Activated T-cell treated with anti-CD3 and anti-CD28 coated beads, Interleukin-2, amount 50 U/mL, for 48 hours (primary cell): ENCODE measurements at places on chromosomes 13 and 19.

GRCh38 chr19:23241419-23241818, 8.8 kb downstream of the ZNF724 start:
- DNase-seq, result no peak

- no peak for DNase-seq
These were observed 58.6 kb upstream of the WDFY2 start for GRCh38 chr13:51525567-51526167.

GRCh38 chr19:56837492-56838023, 3.0 kb downstream of the PEG3 start:
- DNase-seq, result no peak

DNA sequence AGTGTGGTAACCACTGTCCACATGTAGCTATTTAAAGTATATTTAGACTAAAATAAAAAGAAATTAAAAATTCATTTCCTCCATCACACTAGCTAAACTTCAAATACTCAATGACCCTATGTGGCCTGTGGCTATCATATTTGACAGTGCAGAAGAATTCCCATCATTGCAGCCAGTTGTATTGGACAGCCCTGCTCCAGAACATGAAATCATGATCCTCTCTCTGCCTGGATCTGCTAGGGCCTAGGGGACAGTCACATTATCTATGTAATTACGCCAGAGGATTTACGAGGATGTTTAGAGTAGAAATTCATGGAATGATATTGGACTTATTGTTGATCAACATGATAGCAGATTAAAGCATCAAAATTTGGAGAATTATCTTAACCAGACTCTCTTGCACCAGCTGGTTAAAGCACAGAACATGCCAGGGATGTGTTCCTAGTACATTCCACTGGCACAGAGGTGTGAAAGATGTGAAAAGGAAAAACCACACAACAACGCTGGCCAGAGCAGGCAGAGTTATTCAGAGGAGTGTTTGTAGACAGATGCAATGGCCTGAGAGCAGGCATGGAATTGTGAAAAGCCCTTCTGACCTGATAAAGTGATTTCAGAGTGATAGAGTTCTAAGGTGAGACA, 108.9 kb upstream of the STARD13 start:
- DNase-seq, result no peak

- no peak for DNase-seq
These were observed 163.2 kb downstream of the TEX29 start for GRCh38 chr13:111483621-111483987.
